ENCODE measurements at places on chromosomes 1 and 21. TPM values are rescaled to one million over a fixed set of nuclear protein-coding genes. Genes with fewer than 3 reads are reported as not detected.

- no peak for DNase-seq
Observed at GRCh38 chr21:28429161-28429560, 563.5 kb downstream of the LTN1 start.

CHIA gene
- 0.27 TPM for polyA plus RNA-seq

DNA sequence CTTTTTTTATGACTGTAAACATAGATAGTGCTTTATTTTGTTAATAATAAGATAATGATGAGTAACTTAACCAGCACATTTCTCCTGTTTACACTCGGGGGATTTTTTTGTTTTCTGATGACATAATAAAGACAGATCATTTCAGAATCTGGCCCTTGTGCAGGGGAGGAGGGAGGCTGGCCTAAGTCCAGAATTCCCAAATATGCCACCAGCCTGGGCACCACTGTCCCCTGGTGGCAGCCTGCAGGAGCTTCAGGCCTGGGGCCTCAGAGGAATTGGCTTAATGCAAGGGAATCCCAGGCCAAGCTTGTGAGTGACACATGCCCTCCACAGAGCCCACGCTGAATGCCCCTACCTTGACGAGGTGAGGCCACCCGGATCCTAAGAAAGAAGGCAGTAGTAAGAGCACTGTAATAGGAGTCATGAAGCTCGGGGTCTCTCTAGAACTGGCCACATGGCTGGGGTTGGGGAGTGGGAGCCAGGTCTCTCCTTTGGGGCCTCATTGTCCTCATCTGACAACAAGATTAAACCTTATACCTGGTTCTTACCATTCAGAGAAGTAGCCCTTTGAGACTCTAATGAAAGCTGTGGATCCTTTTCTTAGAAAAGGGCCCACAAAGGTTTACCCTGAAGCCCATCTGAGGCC lies 24.1 kb downstream of the ETNK2 start:
- peak; percentile 61 for DNase-seq

DNA sequence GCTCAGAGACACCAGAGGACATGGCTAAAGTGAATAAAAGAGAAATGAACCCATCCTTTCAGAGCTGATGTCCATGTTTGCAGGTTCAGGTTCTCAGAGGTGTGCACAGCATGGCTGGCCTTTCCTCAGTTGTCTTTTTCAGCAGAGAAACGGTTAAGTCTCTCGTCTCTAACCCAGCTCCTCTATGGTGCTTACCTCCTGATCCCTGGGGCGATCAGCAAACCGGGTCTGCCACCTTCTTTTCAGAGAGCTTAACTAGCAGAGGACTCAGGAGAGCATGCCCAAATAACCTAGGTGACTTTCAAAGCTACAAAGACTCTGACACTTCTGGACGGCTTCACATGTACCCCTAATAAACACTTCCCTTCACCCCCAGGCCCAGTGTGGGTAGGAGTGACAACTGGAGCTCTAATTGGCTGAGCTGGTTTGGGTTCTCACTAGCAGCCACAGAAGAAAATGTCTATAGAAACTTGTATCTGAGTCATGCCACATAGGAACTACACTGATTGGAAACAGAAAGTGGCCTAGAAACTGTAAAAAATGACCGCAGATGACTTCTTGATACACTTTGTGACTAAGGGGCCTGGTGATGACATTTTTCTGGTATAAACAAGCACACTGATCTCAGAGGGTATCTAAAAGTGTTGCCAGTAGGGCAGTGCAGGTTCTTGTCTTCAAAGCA lies at the start of gene AIM2:
Gene AIM2 (minus strand): TSS at position 329 of the 682 bp plus-strand sequence. CDS start 3,267 bp downstream, outside the sequence.
- no peak for DNase-seq

DNA sequence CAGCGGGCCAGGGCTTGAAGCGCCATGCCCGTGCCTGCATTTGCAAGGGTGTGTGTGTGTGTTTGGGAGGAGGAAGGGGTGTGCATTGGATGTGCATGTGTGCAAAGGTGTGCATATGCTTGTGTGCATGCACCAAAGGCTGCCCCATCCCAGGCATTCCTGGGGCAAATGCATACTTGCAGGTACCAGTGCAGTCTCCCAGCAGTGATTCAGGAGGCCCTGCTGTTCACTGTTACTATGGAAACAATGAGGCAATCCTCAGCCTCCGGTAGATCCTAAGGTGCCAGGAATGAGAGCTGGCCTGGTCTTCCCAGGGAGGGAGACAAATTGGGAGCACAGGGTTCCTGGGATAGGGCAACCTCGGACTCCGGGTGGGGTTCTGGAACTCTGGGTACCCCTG lies 7.5 kb upstream of the FNDC5 start:
- no peak for DNase-seq

DNA sequence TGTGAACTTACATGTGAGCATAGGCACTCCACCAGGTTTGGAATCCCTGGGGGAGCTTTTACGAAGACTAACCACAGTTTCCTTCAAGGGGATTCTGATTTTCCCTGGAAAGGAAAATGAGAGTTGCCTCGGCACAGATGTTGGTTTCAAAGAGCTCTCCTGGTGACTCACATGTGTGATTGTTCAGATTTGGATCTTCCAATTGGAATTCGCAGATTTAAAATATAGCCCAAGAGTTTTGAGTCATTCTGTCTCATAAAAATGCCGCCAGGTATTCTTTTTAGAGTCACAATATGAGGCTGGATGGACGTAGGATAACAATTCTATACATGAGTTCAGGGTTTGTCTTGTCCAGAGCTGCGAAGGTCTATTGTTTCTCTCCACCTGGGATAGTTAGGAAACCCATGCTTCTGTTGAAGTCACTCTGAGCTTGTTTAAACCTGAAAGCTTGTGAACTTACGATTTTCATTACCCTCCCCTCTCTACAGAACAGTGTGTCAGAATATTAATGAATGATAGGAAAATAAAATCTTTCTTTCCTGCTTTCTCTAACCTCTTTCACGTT lies 64.9 kb downstream of the TGFB2 start:
- no peak for DNase-seq

DNA sequence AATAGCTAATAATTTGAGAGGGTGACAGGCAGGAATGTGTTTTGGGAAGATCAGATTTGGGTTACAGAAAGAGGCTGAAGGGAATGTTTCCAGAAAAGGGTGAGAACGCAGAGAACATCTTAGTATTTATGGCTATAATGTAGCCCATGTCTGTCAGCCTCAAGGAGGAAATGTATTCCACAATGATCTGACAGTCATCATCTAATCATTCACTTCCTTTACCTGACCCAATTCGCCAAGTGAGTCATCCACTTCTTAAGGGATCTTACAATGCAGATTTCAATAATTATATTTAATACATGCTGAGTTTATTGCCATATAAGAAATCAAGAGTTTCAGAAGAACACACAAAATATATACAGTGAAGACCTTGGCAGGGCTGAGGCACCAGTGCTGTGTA lies 10.8 kb downstream of the TRIM45 start:
- DNase-seq: no peak

NES gene
- 12.3 TPM for polyA plus RNA-seq

- DNase-seq: peak; percentile 88
Observed at GRCh38 chr1:231626535-231626950, at the start of gene DISC1. TSS of gene DISC1 (plus strand) at chr1:231626790. CDS start at chr1:231626868, 78 bp downstream.

DNA sequence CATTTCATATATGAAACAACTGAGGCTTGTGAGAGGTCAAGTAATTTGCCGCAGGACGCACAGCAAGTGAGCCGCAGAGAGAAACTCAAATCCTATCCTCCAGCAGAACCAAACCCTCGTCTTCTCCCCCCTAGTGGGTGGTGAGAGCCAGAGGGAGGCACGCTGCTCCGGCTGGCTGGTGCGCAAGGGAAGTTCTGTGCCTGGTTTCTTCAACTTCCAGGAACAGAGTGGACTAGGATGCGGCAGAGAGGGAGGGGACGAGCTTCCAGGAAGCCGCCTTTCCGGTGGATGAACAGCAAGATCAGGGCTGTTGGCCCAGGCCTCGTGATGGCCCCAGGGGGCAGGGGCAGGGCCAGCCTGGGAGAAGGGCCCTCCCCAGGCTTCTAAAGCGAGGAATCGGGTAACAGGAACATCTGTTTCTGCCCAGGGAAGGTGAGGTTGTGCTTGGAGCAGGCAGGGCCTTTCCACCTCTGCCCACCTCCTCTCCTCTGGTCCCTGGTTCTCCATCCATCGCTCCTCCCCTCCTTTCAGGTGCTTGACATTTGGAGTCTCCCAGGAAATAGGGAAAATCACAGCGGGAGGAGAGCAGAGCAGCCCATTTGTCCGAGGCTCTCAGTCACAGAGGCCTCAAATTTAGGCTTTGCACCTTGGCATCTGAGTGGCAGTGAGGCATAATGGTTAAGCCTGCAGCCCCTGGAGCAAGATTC lies 16.8 kb upstream of the PDIK1L start:
- peak; percentile 58 for DNase-seq

FCAMR gene
- not detected for polyA plus RNA-seq

LCE1C gene
- polyA plus RNA-seq: not detected

DNA sequence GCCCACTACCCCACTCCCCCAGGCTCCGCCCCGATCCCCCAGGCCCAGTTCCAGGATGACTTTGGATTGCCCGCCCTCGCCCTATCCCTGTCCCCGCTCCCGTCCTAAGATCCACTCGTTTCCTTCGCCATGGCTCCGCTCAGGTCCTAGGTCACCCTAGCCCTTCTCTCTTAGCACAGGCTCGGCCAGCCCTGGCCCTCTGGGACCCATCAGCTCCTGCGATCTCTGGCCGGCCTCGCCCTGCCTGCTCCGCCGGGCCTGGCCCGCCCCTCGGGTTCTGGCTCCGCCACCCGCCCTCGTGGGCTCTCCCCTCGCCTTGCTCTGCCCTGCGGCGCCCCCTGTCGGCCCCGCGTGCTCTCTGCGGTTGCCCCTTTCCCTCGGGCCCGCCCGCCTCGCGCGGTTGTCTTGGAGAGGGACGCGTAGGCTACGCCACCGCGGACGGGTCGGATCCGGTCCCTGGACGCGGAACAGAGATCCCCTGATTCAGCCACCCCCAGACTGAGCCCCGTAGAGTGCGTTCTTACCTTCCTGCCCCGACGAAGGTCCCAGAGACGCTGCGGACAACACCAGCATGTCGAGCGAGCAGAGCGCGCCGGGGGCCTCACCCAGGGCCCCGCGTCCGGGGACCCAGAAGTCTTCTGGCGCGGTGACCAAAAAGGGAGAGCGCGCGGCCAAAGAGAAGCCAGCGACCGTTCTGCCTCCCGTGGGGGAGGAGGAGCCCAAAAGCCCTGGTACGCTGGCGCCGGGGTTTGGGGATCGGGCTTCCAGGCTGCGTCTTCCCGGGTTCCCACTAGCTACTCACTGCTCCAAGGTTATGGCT lies at the start of gene LRRC71:
Gene LRRC71 (plus strand): TSS at position 400 of the 820 bp plus-strand sequence. CDS start 172 bp downstream, at position 572.
- peak; percentile 82 for DNase-seq

GRCh38 chr1:218447010-218447689 lies 102.0 kb downstream of the TGFB2 start:
- no peak for DNase-seq

GRCh38 chr1:2504225-2504948 lies 22.0 kb downstream of the PANK4 start:
- no peak for DNase-seq

DNA sequence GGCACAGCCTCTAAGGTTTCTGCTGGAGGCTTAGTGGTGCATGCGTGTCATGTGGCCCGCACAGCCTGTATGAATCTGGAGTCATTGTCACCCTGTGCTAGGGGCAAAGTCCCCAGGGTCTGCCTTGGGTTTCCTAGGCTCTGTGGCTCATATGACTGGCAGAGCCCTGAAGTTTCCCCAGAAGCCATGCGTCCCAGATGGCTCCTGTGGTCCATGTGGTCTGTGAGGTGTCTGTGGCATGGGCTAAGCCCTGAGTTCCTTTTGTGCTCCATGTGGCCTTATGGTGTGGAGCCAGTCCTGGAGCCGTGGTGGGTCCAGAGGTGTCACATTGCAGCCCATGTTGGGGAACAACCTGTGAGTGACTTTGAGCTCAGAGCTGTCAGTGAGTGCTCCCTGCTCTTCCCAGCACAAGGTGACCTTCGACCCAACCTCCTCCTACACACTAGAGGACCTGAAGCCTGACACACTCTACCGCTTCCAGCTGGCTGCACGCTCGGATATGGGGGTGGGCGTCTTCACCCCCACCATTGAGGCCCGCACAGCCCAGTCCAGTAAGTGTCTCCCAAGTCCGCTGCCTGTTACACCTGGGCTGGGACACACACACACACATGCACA lies 57.8 kb upstream of the KDM4A start:
- no peak for DNase-seq

- no peak for DNase-seq
Observed at GRCh38 chr1:20974069-20974468, 187.0 kb upstream of the HP1BP3 start.

DNA sequence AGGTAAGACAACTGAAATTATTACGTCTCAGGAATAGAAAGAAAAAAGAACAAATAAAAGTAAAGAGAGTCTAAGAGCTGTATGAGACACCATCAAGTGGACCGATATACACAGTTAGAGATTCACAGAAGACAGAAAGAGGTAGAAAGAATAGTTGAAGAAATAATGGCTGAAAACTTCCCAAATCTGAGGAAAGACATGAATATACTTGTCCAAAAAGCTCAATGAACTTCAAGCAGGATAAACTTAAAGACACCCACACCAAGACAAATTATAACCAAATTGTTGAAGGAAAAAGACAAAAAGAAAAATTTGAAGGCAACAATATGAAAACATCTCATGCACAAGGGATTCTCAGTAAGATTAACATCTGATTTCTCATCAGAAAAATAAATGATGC lies 19.6 kb upstream of the WNT3A start:
- no peak for DNase-seq

IGSF21 gene
- polyA plus RNA-seq: 0.10 TPM

LYSMD1 gene
- 8.6 TPM for polyA plus RNA-seq

DNA sequence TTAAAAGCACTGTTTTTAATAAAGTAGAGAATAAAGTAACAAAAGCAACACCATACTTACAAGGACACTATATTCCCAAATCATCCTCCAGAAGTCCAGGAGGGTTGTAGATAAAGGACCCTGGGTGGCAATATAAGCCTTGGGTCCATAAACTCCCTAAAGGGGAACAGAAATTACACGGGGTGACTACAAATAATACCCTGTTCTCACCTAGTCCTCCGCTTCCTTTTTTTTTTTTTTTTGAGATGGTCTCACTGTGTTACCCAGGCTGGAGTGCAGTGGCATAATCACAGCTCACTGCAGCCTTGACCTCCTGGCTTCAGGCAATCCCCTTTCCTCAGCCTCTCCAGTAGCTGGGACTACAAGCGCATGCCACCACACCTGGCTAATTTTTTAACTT lies 13.1 kb downstream of the PTPN22 start:
- no peak for DNase-seq

KRTAP10-4 gene
- not detected for polyA plus RNA-seq

DNA sequence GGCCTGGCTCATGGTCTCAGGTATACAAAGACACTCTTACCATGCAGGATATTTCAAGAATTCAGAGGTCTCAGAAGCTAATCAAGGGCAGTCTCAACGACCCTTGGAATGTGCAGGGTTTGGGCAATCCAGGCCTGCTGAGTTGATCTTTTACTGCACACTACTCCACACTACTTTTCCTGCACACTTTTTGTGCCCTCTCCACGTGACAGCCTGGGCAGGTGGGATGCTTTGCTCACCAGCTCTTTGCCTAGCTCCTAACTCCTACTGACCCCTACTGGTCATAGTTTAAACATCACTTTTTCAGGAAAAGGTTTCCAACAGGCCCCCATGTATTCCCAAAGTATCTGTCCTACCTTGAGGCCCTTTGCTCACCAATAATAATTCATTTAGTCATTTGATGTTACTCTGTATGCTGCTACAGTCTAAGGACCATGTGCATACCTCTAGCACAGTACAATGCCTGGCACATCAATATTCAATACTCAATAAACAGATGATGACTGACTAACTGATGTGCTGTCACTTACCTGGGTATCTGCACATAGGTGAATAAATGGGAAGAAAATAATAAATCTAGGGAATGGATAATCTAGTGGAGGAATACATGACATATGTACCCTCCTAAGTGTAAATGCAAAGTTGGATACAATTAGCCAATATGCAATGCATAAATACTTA lies 9.6 kb downstream of the DUSP23 start:
- no peak for DNase-seq

Measured in psoas muscle (tissue), 8 donors.